T follicular helper cell (primary cell): ENCODE measurements at places on chromosomes 2 and 18.

- no peak for DNase-seq
These were observed 111.5 kb downstream of the MCFD2 start for GRCh38 chr2:46803911-46804670.

DNA sequence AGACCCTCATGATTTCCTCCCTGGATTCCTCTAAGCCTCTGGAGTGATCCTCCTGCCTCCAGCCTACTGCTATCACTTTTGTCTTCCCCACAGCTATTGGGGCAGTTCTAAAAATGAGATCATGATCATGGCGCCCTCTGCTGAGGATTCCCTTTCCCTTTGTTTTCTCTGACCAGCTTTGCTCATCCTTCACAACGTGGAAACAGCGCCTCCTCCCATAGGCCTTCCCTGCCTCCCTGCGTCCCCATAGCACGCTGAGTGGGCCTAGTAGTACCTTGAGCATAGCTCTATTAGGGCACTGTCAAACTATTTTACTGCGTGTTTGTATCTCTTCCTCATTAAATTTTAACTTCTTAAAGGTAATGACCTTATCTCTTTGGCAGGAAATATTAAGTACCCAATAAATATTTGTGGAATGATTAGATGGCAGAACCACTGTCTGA, 207.0 kb upstream of the FANCL start:
- no peak for DNase-seq

DNA sequence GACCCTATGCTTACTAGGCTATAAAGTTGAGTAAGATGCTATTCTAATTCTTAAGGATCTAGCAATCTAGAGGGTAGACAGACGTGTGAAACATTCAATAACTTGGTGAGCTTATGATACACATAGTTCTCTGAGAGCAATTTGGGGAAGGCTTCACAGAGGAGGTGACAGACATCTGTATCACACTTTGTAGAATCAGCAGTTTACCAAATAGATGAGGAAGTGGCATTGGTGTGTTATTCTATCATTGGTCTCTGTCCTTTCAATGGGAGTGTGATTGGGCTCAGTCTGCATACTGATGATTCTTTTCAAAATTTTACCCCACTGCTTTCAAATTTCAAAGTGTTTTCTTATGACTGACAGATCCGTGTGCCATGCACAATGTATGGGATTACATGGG, 47.0 kb upstream of the TMEM178A start:
- DNase-seq, result no peak

DNA sequence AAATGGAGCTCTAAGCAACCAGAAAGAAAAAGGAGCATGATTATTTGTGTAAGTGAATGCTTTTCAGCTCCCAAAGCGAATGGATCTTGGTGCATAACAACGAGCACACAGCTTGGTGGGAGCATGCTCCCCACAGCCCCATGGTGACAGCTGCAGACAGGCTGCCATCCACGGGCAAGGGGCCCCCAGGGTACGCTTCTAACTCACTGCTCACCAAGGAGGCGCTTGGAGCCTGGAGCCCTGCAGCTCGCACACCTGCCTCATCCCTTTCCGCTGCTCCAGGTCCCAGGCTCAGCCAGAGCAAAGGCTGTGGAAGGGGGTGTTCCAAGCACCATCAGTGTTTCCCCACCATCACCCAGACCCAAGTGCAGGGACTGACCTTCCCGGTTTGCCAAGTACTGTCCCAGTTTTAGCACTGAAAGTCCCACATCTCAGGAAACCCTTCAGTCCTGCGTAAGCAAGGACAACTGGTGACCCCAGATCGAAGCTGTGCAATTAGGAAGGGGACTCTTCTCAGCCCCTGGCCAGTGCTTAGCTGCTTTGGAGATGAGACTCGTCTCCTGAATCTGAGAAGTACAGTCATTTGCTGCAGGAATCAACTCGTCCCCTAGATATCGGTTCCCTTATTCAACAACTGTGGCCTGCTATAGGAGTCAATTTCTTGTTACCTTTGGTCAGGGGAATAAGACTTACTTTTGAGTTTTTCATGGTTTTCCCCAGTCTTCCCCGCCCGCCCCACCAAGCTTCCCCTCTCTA, 50.0 kb upstream of the ATG16L1 start:
- no peak for DNase-seq
